ENCODE measurements at places on chromosomes 1 and 21. TPM values are rescaled to one million over a fixed set of nuclear protein-coding genes. Genes with fewer than 3 reads are reported as not detected.

GRCh38 chr1:15515022-15515663, 8.9 kb downstream of the CASP9 start:
- no peak overlapping the region for H3K4me3 ChIP-seq
- H3K4me1 ChIP-seq, result no peaks in the 10 kb centered on the region
- H3K27me3 ChIP-seq, result no peaks in the 10 kb centered on the region
- no peak overlapping the region for H3K27ac ChIP-seq

DNA sequence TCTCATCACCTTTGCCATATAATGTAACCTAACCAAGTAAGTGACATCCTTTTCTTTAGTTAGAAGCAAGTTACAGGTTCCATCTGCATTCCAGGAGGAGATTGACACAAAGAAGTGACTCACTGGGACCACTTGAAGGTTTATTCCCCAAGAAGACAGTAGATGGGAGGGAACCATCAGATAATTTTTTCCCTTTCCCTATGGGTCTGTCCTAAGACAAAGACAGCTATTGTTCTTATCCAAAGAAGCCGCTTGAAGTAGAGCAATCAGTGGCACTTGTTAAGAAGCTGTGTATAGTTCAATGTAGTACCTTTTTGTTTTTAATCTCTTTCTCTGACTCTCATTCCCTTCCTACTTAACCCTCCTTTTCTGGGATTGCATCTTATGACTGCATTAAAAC, 139.9 kb upstream of the B3GALT2 start:
- H3K4me1 ChIP-seq, result no peaks in the 10 kb centered on the region
- H3K27me3 ChIP-seq, result no peaks in the 10 kb centered on the region
- H3K27ac ChIP-seq, result no peak overlapping the region
- DNase-seq, result no peak

- no peak for DNase-seq
- no peaks in the 10 kb centered on the region for H3K27me3 ChIP-seq
- no peaks in the 10 kb centered on the region for H3K36me3 ChIP-seq
- H3K27ac ChIP-seq, result no peak overlapping the region
- no peak overlapping the region for H3K4me3 ChIP-seq
Observed at GRCh38 chr1:119554183-119554582, 47.2 kb downstream of the HSD3B1 start.

- no peaks in the 10 kb centered on the region for H3K4me1 ChIP-seq
- no peak overlapping the region for H3K27ac ChIP-seq
Observed at GRCh38 chr1:67339623-67340343, 32.1 kb downstream of the IL12RB2 start.

GRCh38 chr1:93132638-93133037, 47.6 kb downstream of the TMED5 start:
- no peaks in the 10 kb centered on the region for H3K27me3 ChIP-seq
- no peak for DNase-seq
- H3K4me1 ChIP-seq, result no peaks in the 10 kb centered on the region
- no peak overlapping the region for H3K27ac ChIP-seq

DNA sequence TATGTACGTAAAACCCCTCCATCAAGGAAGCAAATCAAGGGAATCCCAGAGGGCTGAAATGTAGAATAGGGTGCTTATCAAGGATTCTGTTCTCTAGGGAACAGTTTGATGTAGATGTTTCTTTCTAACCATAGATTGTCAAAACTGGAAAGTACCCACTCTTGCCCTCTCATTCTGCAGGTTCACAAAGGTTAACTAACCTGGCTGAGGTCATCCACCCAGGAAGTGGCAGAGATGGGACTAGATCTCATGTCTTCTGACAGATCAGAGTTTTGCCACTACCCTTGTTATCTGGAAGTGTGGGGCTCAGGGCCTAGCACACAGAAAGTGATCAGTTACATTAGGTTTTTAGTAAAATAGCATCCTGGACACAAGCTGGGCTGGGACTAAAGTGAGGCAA, 47.4 kb downstream of the GFI1 start:
- no peak for DNase-seq
- no peak overlapping the region for H3K4me3 ChIP-seq
- H3K27me3 ChIP-seq, result no peaks in the 10 kb centered on the region

DNA sequence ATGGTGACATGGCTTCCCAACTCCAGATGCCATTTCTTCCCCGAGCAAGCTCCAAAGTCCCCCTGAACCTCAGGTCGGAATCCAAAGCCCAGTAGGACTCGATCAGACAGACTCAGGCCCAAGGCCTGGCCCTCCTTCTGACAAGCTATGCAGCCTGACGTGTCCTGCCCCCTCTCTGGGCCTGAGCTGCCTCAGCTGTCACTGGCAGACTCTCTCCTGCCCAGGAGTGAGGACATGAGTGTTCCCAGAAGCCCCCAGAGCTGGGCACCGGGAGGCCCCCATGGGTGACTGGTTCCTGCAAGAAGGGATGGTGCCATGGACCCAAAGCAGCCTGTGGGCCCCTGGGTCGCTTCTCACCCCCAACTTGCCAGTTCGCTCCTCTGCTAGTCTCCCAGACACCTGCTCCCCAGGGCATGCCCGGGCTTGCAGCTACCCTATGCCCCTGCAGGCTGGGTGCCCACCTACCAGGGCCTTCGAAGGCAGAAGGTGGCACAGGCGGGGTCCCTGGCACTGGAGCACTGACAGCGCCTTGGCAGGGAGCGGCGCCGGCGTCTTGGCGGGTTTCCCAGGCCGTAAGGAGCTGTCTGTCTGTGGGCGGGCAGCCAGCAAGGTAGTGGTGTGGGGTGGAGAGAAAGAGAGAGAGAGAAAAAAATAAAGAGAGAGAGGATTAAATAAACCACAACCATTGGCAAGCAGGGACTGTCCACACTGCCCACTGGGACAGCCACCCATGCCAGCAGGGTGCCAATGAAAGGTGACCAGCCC, 2.3 kb downstream of the EDN2 start:
- peaks cover 33% of the 10 kb centered on the region for H3K4me1 ChIP-seq
- peak overlapping the region; percentile 72 for H3K27ac ChIP-seq
- no peak overlapping the region for H3K4me3 ChIP-seq

DNA sequence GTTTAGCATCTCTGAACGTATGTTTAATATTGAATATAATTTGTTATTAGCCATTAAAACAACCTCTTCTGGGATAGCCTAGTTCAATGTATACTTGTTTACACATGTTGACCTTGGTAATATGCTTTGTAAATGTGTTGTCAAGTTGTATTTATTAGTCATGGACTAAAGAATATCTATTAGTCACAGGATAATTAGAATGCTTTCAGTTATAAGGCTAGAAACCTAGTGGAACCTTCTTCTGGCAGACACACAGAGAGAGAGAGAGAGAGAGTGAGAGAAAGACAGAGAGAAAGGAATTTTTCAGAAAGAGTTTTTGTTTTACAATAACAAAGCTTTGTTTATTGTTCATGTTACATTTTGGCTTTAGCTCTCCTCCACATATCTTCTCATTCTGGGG, 181.1 kb upstream of the APP start:
- H3K27me3 ChIP-seq, result no peaks in the 10 kb centered on the region
- H3K36me3 ChIP-seq, result no peaks in the 10 kb centered on the region
- H3K27ac ChIP-seq, result no peak overlapping the region
- no peaks in the 10 kb centered on the region for H3K4me1 ChIP-seq
- DNase-seq, result no peak

DNA sequence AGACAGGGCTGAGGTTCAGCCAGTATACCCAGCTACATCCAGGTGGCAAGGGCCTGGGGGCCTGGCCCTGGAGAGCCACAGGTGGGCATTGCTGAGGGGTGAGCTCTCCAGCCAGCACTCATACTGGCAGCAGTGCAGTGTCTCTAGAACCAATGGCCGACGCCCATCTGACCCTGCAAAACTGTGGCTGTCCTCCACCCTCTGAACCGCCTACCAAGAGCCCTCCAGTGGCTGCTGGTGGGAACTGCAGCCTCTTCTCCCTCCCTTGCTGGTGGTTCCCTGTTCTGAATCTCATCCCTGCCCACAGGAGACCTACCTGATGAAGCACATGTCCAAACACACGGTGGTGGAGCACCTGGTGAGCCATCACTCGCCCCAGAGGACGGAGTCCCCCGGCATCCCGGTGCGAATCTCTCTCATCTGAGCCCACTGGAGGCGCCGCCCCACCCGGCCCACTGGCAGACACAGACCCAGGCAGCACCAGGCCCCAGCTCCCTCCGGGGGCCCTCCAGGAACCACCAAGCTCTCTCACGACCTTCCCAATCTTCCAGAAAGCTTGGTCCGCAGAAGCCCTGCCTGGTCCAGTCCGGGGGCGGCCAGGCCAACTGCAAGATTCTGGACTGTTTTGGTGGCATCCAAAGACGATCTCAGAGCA, 22.1 kb downstream of the A3GALT2 start:
- no peak overlapping the region for H3K4me3 ChIP-seq
- peak; percentile 46 for DNase-seq
- H3K36me3 ChIP-seq, result no peaks in the 10 kb centered on the region
- no peak overlapping the region for H3K27ac ChIP-seq
- no peaks in the 10 kb centered on the region for H3K27me3 ChIP-seq
- no peaks in the 10 kb centered on the region for H3K4me1 ChIP-seq

GRCh38 chr1:12167493-12168429, 970 bp downstream of the TNFRSF1B start:
- H3K4me1 ChIP-seq, result no peaks in the 10 kb centered on the region
- H3K36me3 ChIP-seq, result no peaks in the 10 kb centered on the region
- H3K4me3 ChIP-seq, result peak overlapping the region; percentile 47
- no peak for DNase-seq

DNA sequence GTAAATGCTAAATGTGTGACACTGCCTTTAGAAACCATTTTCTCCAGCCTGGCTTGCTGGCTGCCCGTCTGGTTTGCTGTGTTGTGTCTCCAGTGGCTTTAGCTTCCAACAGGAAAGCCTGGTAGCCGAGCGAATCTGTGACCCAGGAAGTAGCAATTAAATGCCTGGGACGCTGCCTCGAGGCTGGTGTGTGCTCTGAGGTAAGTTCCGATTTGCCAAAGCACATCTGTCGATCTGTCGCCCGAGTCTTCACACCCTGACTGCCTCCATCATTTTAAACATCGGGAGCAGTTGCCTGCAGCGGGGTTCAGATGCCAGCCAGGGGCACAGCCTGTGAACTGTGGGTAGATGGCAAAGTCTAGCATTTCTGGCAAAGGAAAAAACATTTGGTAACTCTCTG, 2.2 kb downstream of the MIB2 start:
- no peak for DNase-seq
- H3K4me1 ChIP-seq, result peaks cover 23% of the 10 kb centered on the region
- no peak overlapping the region for H3K4me3 ChIP-seq
- no peak overlapping the region for H3K27ac ChIP-seq
- no peaks in the 10 kb centered on the region for H3K27me3 ChIP-seq
- no peaks in the 10 kb centered on the region for H3K36me3 ChIP-seq

GRCh38 chr1:168223261-168223660, 2.5 kb upstream of the SFT2D2 start:
- no peak overlapping the region for H3K27ac ChIP-seq
- no peak overlapping the region for H3K4me3 ChIP-seq
- H3K36me3 ChIP-seq, result no peaks in the 10 kb centered on the region
- no peaks in the 10 kb centered on the region for H3K4me1 ChIP-seq

GRCh38 chr1:27912429-27912828, 22.4 kb upstream of the SMPDL3B start:
- H3K4me1 ChIP-seq, result no peaks in the 10 kb centered on the region
- no peak for DNase-seq
- no peaks in the 10 kb centered on the region for H3K36me3 ChIP-seq
- no peak overlapping the region for H3K4me3 ChIP-seq
- H3K27ac ChIP-seq, result no peak overlapping the region

LCE3E gene
- not detected for total RNA-seq

CA14 gene
- 3.3 TPM for total RNA-seq

WDR64 gene
- not detected for total RNA-seq

LDLRAD2 gene
- 1.6 TPM for total RNA-seq

KIRREL1 gene
- 18.6 TPM for total RNA-seq

CAMSAP2 gene
- total RNA-seq, result 15.8 TPM

ANKRD65 gene
- 34.9 TPM for total RNA-seq

PLA2G2D gene
- not detected for total RNA-seq

PTBP2 gene
- total RNA-seq, result 78.8 TPM

FAM151A gene
- total RNA-seq, result not detected

SDC3 gene
- total RNA-seq, result 39.6 TPM

TLR5 gene
- 7.4 TPM for total RNA-seq
